Hepatocyte (in vitro differentiated cells): ENCODE measurements at places on chromosomes 4 and X. TPM values are rescaled to one million over a fixed set of nuclear protein-coding genes. Genes with fewer than 3 reads are reported as not detected.

SSX4B gene
- not detected in 2 replicates for total RNA-seq

MYL5 gene
- 8.9 and 12.6 TPM in 2 replicates for total RNA-seq

NKRF gene
- 5.8 and 9.0 TPM in 2 replicates for total RNA-seq

BANK1 gene
- total RNA-seq: 0.17 and 0.52 TPM in 2 replicates

BEX5 gene
- total RNA-seq: 7.4 and 11.8 TPM in 2 replicates

USP17L25 gene
- not detected in 2 replicates for total RNA-seq

GDPD2 gene
- 1.6 TPM in 2 replicates for total RNA-seq

TCP11X2 gene
- total RNA-seq: 0.13 and 0.72 TPM in 2 replicates

CPZ gene
- 25.3 and 34.8 TPM in 2 replicates for total RNA-seq

DCHS2 gene
- total RNA-seq: 0.32 and 1.7 TPM in 2 replicates

SPANXN2 gene
- not detected in 2 replicates for total RNA-seq

IL21 gene
- not detected in 2 replicates for total RNA-seq

FAM149A gene
- total RNA-seq: 6.7 and 7.0 TPM in 2 replicates

SMPX gene
- total RNA-seq: 0.64 and 1.4 TPM in 2 replicates

HTN1 gene
- not detected in 2 replicates for total RNA-seq

ACTRT1 gene
- total RNA-seq: not detected in 2 replicates

FGFRL1 gene
- 23.1 and 28.1 TPM in 2 replicates for total RNA-seq

TMSB15A gene
- total RNA-seq: 45.4 and 55.3 TPM in 2 replicates

POLA1 gene
- 18.9 and 19.0 TPM in 2 replicates for total RNA-seq

GIMD1 gene
- not detected in 2 replicates for total RNA-seq

TMEM131L gene
- 8.1 and 10.5 TPM in 2 replicates for total RNA-seq

LRP2BP gene
- total RNA-seq: 0.12 and 0.23 TPM in 2 replicates

SGMS2 gene
- 68.9 and 75.7 TPM in 2 replicates for total RNA-seq

PSAPL1 gene
- total RNA-seq: 4.3 and 5.8 TPM in 2 replicates

AKAP17A gene
- 28.4 and 46.3 TPM in 2 replicates for total RNA-seq

CLDN2 gene
- 3.9 and 4.9 TPM in 2 replicates for total RNA-seq
